C1 segment of cervical spinal cord (tissue), 14 donors: ENCODE measurements at places on chromosomes 16 and 17.

DNA sequence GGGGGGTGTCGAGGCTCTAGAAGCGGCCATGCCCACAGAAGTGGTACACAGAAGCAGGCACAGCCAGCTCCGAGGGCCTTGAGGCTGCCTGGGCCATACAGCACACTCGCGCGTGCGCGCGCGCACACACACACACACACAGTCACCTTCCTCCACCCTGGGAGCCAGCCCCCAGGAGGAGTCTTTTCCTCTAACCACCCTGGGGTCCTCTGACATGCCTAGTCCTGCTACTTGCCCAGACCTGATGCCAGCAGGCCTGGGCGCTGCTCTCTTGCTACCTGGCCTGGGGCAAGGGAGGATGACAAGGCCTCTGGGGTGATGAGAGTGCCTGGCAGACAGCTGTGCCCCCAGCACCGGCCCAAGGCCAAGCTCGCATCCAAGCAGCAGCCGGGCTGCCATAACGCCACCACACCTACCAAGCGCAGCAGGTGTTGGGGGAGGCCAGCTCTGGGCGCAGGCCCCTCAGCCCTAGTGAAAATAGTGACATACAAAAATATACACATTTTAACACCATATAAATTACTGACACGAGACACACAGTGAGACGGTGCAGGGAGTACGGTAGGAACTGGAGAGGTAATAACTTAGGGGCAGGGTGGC is 41.1 kb downstream of the TSC2 start:
- no peak for DNase-seq

GRCh38 chr17:57107498-57108101 is 22.6 kb downstream of the AKAP1 start:
- DNase-seq, result no peak

GRCh38 chr16:30186782-30187555 is 3.6 kb downstream of the CORO1A start:
- DNase-seq, result no peak

DNA sequence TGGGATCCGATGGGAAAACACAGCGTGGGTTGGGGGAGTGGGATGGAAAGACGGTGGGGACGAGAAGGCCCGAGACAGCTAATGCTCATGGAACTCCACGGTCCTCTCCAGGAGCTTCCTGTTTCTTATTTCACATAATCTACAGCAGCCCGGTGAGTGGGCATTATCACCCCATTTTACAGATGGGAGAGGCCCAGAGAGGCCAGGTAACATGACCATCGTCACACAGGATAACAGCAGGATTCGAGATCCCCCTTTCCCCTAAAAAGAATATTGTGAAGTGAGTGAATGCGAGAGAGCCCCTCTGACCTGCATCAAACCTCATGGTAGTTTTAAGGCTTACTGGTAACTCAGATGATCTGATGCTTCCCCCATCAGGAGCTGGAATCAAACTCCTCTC is 12.0 kb downstream of the CIBAR2 start:
- no peak for DNase-seq

- DNase-seq, result no peak
Observed at GRCh38 chr16:1958715-1959268, 546 bp upstream of the NDUFB10 start.

DNA sequence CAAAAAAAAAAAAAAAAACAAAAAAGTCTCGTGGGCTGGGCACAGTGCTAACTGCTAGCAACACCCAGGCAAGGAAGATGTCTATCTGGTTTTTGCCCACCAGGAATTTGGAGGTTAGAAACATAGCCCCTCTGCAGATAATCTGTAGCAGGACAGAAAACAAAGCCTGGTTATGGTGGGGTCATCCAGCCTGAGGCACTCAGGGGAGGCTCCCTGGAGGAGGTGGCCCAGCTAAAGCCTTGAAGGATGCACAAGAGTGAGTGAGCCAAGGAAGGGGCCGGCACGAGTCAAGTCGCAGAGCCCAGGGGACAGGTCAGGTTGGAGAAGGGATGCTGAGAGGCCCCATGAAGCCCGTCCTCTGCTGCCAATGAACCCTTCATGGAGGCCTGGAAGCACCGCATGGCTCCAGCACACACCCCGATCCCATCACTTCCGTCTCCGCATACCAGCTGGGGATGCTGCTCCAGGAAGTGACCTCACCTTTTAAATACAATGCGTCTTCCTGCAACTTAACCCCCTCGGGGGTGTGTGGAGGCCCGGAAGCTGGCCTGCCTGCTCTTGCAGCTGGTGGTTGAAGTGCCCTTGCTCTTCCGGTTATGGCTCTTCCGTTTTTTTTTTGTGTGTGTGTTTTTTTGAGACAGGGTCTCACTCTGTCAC is 86.5 kb downstream of the ENGASE start:
- no peak for DNase-seq

GRCh38 chr16:83813823-83814658 is 6.3 kb downstream of the HSBP1 start:
- DNase-seq, result no peak

GRCh38 chr16:23949630-23950290 is 114.0 kb downstream of the PRKCB start:
- DNase-seq, result no peak

GRCh38 chr16:57403965-57404817 is at the start of gene CCL17:
TSS of gene CCL17 (plus strand) at chr16:57404767. CDS start at chr16:57413933, 9,166 bp downstream.
- DNase-seq, result no peak

DNA sequence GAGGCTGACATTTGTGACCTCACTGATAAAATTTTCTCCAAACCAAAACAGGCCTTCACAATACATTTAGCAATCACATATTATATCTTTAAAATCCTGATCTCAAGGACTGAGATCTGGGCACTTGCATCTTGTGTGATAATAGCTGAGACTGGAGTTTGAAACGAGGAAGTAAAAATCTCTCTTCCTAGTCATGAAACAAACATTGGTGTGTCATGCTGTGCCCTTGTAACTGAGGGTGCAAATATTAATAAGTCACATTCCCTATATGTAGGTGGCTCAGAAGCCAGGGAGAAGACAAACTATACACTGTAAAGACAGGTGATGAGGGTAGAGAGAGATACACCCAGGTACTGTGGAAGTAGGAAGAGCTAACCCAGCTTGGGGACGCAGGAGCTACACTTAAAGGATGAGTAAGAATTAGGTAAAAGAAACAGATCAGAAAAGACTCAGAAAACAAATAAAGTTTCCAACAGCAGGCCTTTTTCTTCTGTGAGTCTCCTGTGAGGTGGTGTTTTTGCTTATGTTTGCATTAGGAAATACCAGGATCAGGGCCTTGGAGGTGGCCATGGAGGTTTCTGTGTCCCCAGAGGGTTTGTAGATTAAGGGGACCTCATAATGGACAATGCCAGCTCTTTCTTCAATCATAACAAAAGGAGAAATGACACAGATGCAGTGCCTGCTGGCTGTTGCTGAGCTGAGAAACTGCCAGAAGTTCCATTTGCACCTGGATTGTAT is 335.7 kb downstream of the GRIN2A start:
- DNase-seq, result no peak

DNA sequence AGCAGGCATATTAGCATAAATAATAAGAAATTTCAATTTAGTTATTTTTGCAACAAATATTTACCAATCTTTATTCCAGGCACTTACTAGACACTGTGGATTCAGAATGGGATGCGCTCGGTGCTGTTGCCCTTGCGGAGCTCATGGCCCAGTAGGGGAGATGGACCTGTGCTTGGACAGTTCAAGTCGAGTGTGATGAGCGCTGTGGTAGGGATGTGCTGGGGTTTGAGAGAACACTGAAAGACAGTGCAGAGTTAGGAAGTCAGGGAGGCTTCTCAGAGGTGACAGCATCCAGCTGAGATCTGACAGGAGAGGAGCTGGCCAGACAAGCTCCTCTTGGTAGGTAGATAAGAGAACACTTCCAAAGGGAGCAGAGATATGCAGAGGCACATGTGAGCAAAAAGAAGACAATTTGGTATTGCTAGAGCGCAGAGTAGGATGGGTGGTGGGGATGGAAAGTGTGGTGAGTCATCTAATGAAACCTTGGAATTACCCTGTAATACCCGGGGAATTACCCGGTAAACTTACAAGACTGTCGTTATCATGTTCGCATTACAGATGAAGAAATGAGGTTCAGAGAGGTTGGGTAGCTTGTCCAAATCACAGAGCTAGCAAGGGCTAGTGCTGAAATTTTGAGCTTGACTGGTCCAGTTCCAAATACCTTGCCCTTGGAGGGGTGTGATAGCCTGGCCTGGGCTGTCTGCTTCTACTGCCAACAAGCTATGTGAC is 298.1 kb upstream of the N4BP1 start:
- no peak for DNase-seq

GRCh38 chr16:84315422-84315821 is 20.7 kb downstream of the WFDC1 start:
- DNase-seq, result no peak

GRCh38 chr17:65301184-65301583 is 164.0 kb downstream of the RGS9 start:
- DNase-seq, result no peak

GRCh38 chr16:2860826-2861567 is 3.0 kb upstream of the PRSS22 start:
- DNase-seq, result no peak
